Activated CD8-positive, alpha-beta memory T cell treated with anti-CD3 and anti-CD28 coated beads for 24 hours (primary cell): ENCODE measurements at places on chromosomes 5 and 9.

- no peak for DNase-seq
Observed at GRCh38 chr5:54415147-54415546, 40.4 kb upstream of the HSPB3 start.

DNA sequence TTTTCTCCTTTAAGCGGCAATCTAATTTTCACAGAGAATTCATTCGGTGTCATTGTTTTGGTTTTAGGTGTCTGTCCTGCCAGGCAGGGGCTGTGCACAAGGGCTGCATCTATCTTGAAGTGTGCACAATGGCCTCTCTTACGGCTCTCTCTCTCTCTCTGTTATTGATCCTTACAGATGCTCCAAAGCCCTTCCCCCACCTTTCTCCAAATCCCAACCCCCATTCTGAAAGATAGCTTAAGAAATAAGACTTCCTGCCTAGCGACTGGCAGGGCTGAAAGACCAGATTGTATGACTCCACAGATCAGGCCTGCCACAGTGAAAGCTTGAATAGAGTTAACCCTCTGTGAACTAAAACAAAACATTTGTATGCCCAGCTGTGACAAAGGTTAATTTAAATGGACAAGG is 86.5 kb upstream of the NR5A1 start:
- no peak for DNase-seq

DNA sequence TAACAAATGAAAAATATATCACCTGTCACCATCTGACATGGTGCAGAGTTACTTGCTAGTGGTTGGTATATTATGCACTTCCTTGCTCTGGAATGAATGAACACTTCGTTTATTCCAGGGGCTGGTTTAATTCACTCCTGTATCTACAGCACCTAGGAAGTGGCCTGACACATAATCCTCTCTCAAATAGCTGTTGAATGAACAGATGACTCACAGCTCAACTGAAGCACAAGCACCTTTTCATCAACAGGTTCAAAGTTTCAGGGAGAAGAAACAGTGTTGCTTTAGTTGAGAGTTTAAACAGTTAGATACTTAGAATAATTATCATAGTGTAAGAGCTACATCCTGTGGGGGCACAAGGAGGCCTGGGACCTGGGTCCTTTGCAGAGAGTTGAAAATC is 135.0 kb upstream of the DAP start:
- DNase-seq = no peak

DNA sequence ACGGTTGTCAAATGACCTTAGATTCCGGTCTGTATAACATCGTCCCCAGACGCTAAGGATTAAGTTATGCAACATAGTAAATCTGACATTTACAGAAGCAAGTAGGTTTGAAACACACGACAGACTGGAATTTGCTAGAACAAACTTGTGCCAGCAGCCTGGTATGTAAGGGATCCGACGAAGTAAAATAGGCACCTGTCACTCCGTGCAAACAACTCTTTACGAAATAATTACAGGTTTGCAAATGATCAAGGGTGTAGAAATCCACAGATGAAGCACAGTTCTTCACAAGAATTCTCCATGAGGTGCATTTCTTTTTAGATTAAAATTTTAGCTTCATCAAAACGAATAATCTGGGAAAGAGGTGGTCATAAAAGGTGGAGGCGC is 508 bp downstream of the MOCS2 start:
- DNase-seq = no peak

- DNase-seq = peak; percentile 84
Observed at GRCh38 chr5:150656191-150657132, 4.6 kb upstream of the MYOZ3 start.

DNA sequence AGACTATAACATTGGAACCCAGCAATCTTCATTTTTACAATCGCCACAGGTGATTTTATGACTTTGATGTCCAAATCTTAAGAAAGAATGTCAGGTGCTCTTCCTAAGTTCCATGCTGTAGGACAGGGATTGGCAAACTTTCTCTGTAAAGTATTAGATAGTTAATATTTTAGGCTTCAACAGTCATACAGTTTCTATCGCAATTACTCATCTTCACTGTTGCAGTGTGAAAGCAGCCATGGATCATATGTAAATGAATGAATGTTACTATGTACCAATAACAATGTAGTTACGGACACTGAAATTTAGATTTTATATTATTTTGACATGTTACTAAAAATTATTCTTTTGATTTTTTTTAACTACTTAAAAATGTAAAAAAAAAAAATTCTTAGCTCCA is 169.7 kb downstream of the DTWD2 start:
- DNase-seq = no peak

DNA sequence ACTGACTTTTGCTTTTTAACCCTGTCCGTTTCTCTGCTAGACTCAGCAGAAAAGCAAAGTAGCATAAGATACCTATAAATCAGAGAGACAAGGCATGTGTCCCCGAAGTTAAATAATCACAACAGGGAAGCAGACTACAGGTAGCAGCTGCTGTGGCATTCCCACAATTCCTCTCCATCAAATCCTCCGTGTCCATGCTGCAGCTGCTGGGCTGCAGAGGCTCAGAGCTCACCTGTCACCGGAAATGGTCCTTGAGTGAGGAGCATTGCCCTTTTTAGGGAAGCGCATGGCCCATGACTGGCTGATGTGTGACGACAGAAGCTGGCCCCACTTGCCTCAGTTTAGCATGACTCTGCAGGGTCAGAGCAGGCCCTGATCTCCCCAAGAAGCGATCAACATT is 125.0 kb downstream of the MSX2 start:
- DNase-seq = no peak

GRCh38 chr5:88094906-88095496 is 173.6 kb downstream of the TMEM161B start:
- no peak for DNase-seq

DNA sequence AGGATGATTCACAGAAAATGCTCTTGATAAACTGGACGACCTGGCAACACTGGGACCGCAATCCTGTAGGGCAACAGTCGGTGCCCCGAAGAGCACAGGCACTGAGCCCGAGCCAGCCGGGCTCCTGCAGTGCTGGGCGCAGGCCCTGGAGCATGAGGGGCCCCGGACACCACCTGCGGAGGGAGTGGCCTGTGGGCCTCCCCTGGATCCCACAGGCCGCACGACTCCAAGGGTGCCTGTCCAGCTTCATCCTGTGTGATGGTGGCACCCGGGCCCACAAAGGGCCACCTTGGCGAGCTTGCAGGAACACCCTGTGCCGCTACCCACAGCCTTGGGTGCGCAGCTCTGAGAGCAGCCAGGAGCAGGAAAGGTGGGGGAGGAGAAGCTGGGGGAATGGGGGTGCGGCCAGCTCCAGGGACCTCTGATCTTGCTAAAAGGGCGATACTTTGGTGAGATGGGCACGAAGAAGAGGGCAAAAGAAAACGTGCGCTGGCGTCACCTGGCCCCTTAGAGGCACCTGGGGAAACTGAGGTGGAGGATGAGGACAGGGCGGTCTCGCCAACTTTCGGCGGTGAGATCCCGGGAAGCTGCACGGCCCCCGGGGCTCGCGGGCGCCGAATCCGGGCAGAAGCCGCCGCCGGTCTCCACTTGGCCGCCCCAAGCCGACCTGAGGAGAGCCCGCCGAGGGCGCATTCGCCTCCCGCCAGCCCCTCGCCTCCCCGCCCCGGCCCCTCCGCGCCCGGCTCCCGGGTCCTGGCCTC is 722 bp downstream of the TBC1D9B start:
- peak; percentile 72 for DNase-seq

GRCh38 chr5:90338712-90339372 is 70.7 kb downstream of the CETN3 start:
- no peak for DNase-seq

- no peak for DNase-seq
Observed at GRCh38 chr5:43702815-43703214, 99.8 kb downstream of the NNT start.

DNA sequence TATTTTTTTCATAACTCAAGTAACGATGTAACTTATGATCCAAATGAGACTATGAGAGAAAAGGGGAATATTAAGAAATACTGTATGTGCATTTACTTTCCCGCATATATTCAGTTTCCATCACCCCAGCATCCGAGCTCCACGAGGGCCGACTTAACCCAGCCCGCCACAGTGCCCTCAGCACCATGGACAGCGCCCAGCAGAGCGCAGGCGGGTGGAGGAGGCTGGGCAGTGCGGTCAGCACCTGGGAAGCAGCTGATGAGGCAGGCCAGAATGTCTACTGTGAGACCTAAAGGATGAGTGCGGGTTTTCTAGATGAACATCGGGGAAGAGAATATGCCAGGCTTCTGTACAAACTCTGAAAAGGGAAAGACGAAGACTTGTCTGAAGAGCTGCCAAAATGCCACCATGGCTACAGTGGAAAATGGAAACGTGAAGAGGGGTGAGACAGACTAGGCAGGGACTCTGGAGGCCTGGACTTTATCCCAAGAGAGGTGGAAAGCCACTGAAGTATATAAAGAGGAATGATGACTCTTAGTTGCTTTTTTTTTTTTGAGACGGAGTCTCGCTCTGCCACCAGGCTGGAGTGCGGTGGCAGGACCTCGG is 34.5 kb upstream of the MED27 start:
- peak; percentile 62 for DNase-seq

DNA sequence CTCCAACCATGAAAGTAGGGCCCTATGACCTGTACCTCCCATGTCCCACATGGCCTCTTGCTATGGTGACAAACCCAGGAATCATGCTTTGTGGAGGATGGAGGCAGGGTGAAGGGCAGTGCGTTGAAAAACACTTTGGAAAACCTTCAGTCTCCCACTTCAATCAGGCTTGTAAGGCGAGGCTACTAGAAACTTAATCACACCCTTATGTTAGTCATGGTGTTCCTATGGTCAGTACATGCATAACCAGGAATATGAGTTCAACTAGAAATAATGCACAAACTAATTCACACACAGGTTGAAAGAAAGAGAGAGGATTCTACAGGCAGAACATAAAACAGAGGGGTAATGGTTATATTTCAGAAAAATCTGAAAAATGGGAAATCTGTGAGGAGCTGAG is 601.1 kb downstream of the KCTD16 start:
- DNase-seq = no peak

GRCh38 chr9:35370241-35370640 is 119.7 kb upstream of the RUSC2 start:
- no peak for DNase-seq

DNA sequence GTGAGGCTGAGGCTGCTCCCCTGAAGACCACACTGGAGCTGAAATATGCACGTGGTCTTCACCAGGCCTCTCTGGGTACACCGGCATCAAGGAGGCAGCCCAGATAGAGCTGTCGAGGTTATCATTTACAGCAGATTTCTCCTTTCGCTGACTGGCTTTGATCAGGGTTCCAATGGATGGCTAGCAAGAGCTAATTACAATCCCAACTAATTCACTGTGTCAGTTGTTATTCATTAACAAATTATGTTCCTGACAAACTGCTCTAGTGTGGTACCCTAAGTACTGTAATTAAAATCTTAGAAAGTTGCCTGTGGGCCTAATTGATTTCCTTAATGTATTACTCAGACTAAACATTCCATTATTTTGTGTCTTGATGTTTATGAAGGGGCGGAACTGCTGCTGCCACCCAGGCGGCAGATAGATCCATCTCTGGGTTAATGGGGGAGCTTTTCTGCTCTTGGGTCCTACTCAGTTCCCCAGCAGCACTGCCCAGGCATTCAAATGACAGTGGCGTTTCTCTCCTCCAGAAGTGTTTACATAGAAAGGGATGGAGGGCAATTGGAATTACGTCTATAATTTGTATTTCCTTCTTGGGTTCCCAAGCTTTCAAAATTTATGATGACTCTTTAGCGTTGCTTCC is 71.7 kb upstream of the RAD23B start:
- DNase-seq = no peak

DNA sequence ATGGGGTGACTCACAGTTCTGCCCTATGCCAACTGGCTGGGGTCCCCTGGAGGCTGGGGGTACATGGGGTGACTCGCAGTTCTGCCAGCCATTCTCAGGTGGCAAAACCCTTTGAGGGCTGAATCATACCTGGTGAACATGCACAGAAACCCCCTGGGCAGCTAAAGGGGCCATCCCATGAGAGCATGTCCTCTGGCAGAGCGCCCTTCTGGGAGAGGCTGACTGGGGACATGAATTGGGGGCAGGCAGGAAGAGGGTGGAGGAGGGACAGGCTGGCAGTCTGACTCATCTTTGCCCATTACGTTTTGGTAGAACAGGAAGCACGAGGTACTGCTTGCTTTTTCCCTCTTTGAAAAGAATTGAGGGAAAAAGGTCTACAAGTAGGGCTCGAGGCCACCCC is 16.7 kb downstream of the TRAF1 start:
- DNase-seq = peak; percentile 73

DNA sequence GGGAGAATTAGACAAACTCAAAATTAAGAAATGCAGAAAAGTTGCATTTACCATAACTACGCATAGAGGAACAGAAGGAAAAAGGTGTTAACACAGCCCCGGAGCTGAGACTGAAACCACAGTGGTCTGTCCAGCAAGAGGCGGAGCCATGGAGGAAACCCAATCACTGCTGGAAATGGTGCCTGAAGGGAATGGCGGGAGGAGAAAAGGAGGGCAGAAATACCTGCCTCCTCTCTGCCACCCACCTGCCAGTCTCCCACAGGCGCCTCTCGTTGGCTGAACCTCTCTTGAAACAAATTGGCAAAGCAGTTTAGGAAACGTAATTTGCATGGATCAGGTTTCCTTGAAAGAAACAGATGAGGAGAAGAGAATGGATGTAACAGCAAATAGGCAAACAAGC is 9.7 kb upstream of the PRKACG start:
- no peak for DNase-seq

DNA sequence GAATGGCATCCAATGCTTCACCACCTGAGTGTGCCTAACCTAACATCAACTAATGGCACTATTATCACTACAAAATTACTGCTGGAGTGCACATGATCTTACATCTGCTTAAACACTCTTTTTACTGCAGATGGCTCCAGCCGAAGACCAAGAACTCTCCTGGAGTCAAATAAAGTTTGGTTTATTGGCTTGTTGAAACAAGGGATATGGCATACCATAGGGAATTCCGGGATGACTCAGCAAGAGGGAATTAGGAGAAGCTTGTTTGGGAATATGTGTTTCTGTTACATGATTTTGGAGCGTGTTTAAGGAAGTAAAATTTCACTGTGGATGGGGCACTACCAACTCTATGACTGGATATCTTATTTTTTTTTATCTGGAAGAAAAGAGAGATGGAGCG is 872.6 kb downstream of the DTWD2 start:
- no peak for DNase-seq

GRCh38 chr9:84513473-84513872 is 156.1 kb upstream of the NTRK2 start:
- no peak for DNase-seq

- DNase-seq = no peak
Observed at GRCh38 chr9:94743035-94743954, 16.8 kb downstream of the AOPEP start.

DNA sequence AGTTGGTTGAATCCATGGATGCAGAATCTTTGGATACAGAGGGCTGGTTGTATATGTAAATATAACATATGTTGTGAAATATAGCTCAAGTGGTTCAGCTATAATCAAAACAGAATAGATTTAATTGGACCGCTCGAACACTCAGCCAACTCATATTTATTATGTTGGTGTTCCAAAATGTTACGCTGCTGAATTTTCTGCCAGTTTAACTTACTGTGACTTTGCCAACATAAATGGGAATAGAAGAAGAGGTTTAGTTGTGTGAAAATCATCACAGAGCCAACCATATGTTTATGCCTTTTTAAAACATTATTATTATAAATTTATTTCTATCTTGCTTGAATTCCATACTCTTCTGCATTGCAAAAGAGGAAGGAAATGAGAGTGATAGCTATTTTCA is 178.2 kb upstream of the FBXL7 start:
- DNase-seq = no peak

- DNase-seq = no peak
Observed at GRCh38 chr9:122364783-122365150, 6.1 kb upstream of the PTGS1 start.
